CD4-positive, alpha-beta T cell treated with Interleukin-17A for 1 hour (primary cell): ENCODE measurements at places on chromosomes 7 and 10.

GRCh38 chr7:83178796-83179195 is 16.1 kb upstream of the PCLO start:
- no peak for DNase-seq

DNA sequence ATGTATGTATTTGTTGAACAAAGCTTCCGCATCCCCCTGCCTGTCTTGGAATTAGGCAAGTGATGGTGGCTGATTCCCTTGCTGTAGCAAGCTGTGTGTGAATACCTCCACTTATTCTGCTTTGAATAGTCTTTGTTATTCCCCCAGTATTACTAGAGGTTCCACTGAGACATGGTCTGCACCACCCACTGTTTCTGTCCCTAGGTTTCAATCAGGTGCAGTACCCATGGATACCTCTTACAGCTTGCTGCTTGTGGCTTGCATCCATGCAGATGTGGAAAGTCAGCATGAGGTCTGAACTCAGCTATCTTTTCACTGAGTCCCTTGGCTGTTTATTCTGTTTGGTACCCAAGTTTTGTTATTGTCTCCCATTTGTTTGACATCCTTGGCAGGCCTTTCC is 447.4 kb downstream of the GRM8 start:
- DNase-seq = no peak

DNA sequence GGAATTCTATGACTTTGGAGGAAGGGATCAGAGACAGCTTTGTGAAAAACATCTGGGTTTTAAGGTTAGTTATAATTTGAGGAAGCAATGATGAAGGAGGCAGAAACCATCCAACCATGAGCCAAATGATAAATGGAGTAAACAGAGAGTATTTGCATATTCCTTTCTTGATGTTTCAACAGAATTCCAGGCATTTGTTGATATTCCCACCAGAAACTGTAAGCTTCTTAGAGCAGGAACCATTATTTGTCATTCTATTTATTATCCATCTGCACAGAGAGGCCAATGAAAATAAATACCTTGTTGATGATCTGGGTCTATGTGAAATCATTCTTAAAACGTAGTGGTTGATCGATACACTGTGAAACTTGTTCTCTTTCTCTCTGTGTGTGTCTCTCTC is 715.3 kb downstream of the INHBA start:
- DNase-seq = no peak

DNA sequence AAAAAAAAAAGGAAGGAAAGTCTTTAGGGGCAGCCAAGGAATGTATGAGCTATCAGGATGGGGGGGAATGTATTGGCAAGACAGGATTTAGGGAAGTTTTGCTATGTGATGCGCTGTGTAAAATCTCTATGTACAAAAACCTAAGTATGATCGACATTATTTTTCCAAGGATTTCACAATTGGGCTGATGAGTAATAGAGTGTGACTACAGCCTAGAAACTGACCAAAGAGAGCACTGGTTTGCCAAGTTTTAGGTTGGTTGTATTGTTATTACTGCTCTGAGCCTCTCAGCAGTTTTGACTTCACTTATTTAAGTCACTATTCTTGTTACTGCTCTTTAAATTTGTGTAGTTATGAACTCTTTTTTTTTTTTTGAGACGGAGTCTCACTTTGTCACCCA is 107.3 kb downstream of the NRCAM start:
- no peak for DNase-seq

DNA sequence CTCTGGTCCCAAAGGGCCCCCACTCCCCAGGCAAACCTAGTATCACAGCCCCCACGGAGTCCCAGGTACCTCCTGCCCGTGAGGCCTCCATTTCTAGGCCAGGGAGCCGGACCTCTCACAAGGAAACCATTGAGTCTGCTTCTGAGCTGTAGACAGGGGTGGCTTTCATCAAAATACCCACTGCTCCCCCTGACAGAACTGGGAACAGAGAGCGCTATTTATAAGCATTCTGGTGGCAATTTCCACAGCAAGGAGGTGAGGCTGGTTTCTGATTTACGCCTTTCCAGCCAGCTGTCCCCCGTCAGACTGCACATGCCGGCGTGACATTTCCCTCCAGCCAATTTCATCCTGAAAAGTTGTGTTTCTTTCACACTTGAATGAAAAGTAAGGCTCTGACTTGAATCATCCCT is 407.5 kb upstream of the PRKCQ start:
- DNase-seq = no peak

DNA sequence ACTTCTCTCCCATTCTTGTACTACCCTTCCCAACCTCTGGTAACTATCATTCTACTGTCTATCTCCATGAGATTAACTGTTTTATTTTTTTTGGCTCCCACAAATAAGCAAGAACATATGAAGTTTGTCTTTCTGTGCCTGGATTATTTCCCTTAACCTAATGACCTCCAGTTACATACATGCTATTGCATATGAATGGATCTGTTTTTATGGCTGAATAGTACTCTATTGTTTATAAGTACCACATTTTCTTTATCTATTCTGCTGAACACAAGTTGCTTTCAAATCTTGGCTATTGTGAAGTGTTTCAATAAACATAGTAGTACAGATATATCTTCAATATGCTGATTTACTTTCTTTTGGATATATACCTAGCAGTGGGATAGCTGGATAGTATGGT is 376.6 kb upstream of the KCND2 start:
- DNase-seq = no peak

DNA sequence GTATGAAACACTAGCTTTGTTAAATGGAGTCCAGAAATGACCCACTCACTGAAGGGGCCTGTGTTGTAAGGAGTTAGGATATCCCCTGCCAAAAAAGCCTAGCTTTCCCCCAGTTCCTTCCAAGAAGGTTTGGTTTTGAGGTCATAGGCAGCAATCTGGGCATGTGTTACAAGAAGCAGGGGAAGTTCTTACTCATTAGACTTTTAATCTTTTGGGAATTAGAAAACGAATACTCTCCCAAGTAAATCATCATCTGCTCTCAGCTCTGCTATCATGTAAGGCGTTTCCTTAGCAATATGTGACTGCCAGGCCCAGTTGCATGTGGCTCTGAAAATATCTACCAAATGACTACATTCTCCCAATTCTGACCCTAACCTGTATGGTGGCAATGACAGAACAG is 3.7 kb downstream of the NOD1 start:
- no peak for DNase-seq

- DNase-seq = no peak
These were observed 16.9 kb upstream of the LAMB4 start for GRCh38 chr7:108147031-108147563.
